Thymus (tissue), 14 donors: ENCODE measurements at places on chromosomes 5 and 9.

- no peak for DNase-seq
- H3K4me3 ChIP-seq, result no peak overlapping the region
- no peaks in the 10 kb centered on the region for H3K36me3 ChIP-seq
These were observed 111.8 kb upstream of the SLC44A1 start for GRCh38 chr9:105132606-105133005.

DNA sequence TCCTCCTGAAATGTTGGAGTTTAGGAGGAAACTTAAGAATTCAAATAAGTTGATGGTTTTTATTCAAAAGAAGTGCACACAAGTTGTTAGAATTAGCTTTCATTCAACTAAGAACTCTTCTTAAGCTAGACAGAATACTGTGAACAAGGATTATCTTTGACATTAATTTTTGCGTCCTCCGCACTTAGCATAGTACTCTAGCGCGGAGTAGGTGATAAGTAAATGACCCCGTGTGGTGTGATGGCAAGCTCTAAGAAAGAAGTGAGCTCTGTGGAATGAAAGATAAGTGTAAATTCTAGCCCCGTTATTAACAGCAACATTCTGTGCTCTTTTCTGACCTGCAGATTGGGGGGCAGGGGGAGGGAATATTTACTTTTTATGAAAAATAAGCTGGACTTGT is 1.0 kb downstream of the BRIX1 start:
- H3K36me3 ChIP-seq, result peaks cover 12% of the 10 kb centered on the region
- peak overlapping the region; percentile 66 for H3K4me3 ChIP-seq
- DNase-seq, result no peak
- H3K27ac ChIP-seq, result no peak overlapping the region

DNA sequence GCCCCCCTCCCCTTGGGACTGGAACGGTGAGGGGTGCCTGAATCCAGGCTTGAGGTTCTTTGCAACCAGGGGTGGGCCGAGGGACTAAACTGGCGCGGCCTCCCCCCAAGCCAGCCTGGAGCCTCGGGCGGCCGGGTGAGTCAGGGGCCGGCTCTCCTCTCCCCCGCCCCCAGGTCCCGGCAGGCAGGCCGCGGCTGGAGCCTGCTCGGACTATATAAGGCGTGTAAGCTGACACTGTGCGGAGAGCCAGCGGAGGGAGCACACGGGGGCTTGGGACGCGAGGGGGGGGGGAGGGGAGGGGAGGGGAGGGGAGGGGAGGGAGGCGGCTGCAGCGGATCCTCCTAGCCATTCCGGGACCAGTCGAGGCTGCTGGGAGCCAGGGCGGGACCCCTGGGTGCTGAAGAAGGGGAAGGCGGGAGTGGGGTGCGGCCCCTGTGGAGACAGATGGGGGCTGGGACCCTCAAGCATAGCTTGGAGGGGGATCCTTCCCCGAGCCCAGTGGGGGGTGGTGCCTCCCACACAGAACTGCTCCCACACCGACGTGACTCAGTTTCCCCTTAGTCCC is 595 bp downstream of the PDLIM7 start:
- peak overlapping the region; percentile 66 for H3K27ac ChIP-seq
- H3K4me1 ChIP-seq, result peaks cover 47% of the 10 kb centered on the region
- H3K27me3 ChIP-seq, result peaks cover 45% of the 10 kb centered on the region
- H3K4me3 ChIP-seq, result peak overlapping the region; percentile 50
- no peak for DNase-seq

DNA sequence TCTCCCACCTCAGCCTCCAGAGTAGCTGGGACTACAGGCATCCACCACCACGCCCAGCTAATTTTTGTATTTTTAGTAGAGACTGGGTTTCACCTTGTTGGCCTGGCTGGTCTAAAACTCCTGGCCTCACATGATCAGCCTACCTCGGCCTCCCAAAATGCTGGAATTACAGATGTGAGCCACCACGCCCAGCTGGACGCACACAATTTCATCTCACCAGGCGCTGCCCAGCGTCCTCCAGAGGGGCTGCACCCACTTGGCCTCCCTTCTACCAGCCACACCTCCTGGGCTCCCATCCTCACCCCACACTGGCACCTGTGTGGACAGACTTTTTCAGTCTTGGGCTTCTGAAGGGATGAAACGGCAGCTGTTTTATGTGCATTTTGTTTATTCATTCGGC is 3.8 kb upstream of the EXOC3 start:
- no peaks in the 10 kb centered on the region for H3K36me3 ChIP-seq
- H3K27me3 ChIP-seq, result no peaks in the 10 kb centered on the region
- no peak overlapping the region for H3K4me3 ChIP-seq
- H3K4me1 ChIP-seq, result peaks cover 18% of the 10 kb centered on the region

DNA sequence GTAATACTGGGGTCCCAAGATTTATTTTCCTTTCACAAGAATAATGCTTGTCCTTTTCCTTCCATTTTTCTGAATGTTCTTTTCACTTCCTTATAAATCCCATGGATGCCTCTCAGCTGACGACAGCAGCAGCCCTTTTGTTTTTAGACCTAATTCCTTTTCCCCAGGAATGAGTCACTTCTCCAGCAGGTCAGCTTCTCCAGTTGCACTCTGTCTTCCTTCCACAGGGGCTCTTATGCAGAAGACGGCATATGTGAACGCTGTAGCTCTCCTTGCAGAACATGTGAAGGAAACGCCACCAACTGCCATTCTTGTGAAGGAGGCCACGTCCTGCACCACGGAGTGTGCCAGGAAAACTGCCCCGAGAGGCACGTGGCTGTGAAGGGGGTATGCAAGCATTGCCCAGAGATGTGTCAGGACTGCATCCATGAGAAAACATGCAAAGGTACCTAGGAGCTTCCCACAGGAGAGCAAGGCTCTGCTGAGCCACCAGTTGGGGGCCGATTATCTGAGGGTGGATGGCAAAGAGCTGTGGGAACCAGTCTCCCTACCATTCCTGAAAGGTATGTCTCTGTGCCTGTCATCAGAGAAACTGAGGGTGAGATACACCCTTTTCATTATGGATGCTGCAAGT is 72.9 kb downstream of the RFK start:
- no peak overlapping the region for H3K27ac ChIP-seq
- no peaks in the 10 kb centered on the region for H3K27me3 ChIP-seq
- no peaks in the 10 kb centered on the region for H3K4me1 ChIP-seq
- H3K4me3 ChIP-seq, result no peak overlapping the region
- no peaks in the 10 kb centered on the region for H3K36me3 ChIP-seq

DNA sequence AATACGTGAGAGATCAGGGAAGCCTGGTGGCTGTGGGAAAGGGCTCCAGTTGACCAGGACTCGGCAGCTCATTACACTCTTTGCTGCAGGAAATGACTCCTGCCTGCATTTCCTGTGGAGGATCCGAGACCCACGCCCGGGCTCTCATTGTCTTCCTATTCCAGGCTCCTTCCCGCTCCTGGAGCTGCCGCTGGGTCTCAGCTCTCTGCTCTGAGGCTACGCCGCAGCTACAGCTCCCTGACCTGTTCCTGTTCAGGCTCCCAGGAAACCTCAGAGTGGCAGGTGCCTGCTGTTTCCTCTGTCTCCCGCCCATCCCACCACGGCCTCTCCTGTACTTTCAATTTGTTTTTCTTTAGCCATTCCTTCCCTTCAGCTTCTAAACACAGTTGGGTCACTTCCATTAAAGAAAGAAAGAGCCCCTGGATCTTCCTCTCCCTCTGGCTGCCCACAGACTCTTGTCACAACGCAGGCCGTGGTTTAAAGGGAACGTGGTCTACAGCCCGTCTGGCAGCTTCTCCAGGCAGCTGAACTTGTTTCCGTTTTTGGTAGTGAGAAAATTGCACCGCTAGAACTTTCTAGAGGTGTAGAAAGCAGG is 71.5 kb downstream of the IL6ST start:
- H3K4me3 ChIP-seq, result peak overlapping the region; percentile 55
- DNase-seq, result peak; percentile 6
- H3K36me3 ChIP-seq, result no peaks in the 10 kb centered on the region
- no peaks in the 10 kb centered on the region for H3K27me3 ChIP-seq

DNA sequence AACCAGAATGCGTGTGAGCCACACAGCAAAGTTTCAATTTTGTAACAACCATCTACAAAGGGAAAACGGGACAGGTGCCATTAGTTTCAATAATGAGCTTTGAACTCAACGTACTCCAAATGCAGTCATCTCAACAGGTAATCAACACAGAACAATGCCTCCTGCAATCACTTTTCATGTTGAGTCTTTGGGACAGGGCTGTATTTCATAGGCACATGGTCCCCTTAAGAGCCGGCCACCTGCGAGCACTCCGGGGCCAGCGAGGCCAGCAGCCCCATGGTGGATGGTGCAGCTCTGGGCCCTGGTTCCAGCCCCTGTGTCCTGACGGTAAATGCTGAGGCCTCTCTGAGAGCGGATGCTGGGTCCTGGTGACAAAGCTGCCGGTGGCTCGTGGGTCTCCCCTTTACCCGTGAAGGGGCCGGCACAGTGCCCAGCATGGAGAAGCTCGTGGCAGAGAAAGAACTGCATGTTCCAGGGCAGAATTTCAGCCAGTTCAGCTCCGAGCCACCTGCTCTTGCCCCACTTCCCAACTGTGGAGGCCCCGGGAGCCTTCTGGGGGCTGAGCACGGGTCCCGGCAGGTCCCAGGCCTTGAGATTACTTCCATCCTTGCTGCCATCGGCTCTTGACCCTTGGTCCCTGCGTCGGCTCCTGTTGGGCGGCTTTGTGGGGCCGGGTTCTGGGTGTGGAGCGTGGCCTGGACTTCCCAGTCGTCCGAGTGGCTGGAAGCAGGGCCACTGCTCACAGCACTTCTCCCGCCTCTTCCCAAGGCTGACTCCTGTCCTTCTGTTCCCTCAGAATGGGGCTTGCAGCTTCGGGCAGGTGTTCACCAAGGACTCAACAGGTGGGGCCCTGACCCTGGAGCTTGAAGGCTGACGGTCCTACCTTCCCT is 26.1 kb upstream of the RNU6ATAC start:
- H3K27ac ChIP-seq, result no peak overlapping the region
- H3K4me1 ChIP-seq, result peaks cover 2% of the 10 kb centered on the region
- peaks cover 31% of the 10 kb centered on the region for H3K27me3 ChIP-seq
- no peaks in the 10 kb centered on the region for H3K36me3 ChIP-seq
- H3K4me3 ChIP-seq, result no peak overlapping the region
- DNase-seq, result no peak

GRCh38 chr5:149794041-149794440 is 63.9 kb downstream of the PPARGC1B start:
- H3K4me1 ChIP-seq, result peaks cover 6% of the 10 kb centered on the region
- no peak overlapping the region for H3K4me3 ChIP-seq
- H3K27me3 ChIP-seq, result no peaks in the 10 kb centered on the region
- H3K36me3 ChIP-seq, result no peaks in the 10 kb centered on the region
- H3K27ac ChIP-seq, result no peak overlapping the region

DNA sequence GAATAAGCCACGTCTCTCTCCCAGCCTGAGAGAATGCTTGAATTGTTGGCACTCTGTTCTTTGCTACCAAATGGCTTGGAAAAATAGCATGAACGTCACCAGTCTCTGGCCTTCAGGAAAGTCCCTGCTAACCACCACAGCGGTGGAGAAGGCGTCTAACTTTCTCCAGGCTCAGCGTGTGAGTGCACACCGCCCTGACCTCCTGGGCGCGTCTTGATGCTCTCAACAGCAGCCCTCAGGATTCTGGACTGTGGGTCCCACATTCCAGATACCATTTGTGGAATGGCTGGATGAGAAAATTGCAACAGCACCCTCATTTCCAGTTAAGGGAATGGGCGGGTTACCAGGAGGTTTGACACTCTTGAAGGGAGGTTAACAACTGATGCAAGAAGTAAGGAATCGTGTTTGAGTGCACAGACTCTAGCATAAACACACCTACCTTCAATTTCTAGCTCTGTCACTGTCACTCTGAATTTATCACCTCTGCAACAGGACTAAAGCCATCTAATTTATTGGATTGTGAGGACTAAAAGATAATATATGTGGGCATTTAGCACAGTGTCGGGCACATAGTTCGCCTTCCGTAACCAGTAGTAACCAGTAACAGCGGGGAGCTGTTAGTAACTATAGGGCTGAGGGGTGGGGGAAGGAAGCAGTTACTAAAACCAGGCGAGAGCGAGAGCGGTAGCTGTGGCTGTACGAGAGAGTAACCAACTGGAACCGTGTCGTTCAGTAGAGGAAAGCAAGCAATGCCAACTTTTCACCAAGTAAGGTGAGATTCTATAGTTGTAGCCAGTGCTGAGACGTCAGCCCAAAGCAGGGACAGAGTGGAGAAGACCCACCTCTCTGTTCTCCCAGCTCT is 807 bp upstream of the PLGRKT start:
- H3K36me3 ChIP-seq, result peaks cover 11% of the 10 kb centered on the region
- H3K4me3 ChIP-seq, result peak overlapping the region; percentile 77
- peak overlapping the region; percentile 81 for H3K27ac ChIP-seq
- peaks cover 4% of the 10 kb centered on the region for H3K4me1 ChIP-seq

DNA sequence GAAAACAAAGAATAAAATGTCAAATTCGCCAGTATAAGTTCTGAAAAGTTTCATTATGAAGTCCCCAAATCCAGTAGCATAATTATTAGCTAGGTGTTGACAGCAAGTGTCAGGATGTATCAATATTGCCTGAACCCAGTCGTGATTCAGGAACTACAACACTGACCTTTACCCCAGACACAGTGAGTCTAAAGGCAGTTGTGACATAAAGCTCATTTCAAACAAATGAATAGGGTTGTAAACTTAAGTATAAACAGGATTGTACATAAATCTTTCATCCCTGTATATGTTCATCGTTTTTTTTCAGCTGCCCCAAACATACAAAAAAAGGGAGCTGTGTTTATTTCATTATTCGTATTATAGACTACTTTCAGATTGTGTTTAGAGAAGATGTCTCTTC is 385.7 kb downstream of the PLK2 start:
- no peaks in the 10 kb centered on the region for H3K36me3 ChIP-seq
- H3K27me3 ChIP-seq, result no peaks in the 10 kb centered on the region
- H3K4me1 ChIP-seq, result no peaks in the 10 kb centered on the region
- H3K27ac ChIP-seq, result no peak overlapping the region
- DNase-seq, result no peak

DNA sequence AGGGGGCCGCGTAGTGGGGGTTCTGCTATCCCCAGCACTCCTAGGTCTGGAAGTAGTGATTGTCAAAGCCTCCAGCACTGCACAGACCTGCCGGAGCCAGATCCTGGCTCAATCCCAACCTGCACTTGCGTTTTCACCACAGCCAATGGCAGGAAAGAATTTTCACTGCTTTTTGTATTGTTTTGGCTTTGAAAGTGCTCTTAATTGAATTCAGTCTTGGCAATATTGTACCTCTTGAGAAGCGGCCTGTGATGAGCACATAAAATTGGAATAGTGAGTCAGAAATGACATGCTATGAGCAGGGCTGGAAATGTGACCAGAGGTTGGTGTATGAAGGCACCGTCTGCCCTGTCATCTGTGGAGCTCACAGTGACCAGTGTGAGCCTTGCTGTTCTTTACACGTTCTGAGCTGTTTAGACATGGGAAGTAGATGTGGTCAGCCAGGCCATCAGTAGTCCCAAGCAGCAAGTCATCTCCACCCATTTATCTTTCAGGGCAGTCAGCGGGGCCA is 41.5 kb downstream of the SECISBP2 start:
- H3K4me1 ChIP-seq, result no peaks in the 10 kb centered on the region
- no peak for DNase-seq
- H3K36me3 ChIP-seq, result peaks cover 87% of the 10 kb centered on the region
- no peaks in the 10 kb centered on the region for H3K27me3 ChIP-seq
- no peak overlapping the region for H3K27ac ChIP-seq

DNA sequence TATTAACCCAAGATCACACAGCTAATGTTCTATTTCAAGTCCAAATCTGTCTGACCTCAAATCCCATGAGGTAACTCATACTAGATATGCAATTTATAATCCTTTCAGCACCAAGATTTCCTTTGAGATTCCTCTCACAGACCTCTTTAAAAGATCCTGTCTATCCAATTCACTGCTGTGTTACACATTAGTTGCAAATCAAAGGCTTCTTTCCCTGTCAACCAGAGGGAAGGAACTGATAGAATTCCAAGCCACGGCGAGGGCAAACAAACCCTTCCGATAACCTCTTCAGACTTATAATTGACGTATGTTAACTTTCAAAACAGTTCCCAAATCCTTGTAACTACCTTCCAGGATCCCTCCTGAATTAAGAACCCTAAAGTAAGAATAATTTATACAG is 168.9 kb downstream of the DRD1 start:
- H3K27ac ChIP-seq, result no peak overlapping the region
- DNase-seq, result no peak
